ENCODE measurements at places on chromosomes 6 and 20.

GRCh38 chr20:49913399-49914047 is 1.8 kb downstream of the SPATA2 start:
- peak; percentile 21 for DNase-seq

DNA sequence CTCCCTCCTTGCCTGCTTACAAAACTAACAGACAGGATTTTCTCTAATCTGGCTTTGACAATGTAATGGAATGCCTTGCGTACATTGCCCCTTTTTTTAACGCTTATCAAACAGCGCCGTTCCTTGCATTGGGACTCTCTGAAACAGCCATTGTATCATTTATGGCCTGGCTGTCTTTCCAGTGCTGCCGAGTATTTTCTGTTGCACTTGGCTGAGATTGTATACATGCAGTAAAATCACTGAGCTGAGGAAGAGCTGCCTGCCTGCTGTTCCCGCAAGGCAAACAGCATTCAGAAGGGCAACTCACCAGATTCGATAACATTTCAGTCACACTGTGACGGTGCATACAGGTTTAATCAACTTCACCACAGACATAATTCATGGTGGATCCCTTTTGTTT is 106.0 kb downstream of the SH3BGRL2 start:
- DNase-seq, result no peak

DNA sequence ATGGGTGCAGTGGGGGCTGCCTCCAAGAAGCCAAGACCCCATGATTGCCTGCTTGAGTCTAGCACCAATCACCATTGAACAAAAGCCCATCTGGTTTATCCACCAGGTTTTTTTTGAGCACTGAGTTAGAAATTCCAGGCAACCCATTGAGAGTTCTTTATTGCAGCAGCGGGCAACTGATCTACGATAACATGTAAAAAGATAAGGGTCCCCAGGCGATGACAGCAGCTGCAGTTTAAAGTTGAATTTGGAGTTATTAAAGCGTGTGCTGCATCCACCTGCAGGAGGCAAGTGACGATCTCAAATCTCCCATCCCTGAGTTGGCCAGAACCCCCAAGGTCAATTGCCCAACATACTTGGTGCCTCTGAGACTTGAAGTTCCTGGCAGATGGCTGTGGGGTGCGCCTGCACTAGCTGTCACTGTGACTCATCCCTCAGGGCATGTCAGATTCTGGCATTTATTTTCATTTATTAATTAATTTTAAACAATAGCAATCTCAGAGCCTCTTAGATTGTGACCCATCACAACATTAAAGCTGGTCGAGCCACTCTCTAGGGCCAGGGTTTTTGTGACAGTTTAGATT is 290.4 kb upstream of the SULF2 start:
- no peak for DNase-seq

GRCh38 chr6:144477856-144478255 is 192.7 kb downstream of the UTRN start:
- DNase-seq, result no peak

DNA sequence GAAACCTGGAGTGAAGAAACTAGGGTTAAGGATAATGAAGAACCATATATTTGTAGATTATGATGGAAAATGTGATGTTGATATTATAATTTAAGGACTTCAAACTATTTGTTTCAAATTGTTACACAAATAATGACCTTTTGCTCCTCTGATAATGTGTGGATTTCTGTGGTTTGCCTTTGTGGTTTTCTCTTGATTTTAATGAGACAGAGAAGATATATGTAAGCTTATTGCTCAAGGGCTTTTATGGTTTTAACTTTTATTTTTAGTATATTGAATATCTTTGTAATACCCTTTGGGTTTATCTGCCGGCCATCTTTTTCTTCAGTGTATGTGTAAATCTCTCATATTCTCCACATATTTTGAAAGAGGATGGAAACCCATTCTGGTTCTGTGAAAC is 362.3 kb downstream of the RIMS1 start:
- DNase-seq, result no peak

DNA sequence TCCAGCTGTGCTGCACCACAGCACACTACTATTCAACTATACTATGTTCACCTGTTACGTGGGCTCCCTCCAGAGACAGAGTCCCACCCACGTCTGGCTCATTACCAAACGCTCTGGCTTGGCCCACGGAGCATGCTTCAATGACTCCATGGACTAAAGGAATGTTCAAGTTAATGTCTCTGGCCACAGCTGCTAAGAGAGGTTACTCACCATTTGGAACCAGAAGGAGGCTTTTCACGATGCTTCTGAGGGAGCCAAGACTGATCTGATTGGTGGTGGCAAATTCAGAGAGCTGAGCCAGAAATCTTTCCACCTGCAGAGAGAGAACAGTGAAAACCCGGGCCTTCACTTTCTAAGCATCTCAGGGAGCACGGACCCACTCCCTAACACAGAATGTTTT is 15.6 kb downstream of the COMMD7 start:
- DNase-seq, result no peak

GRCh38 chr20:33689973-33690372 is 3.8 kb upstream of the E2F1 start:
- no peak for DNase-seq

GRCh38 chr6:38185244-38185643 is 365.7 kb downstream of the ZFAND3 start:
- DNase-seq, result no peak

- DNase-seq, result no peak
Observed at GRCh38 chr6:167779129-167779992, 47.4 kb upstream of the AFDN start.

DNA sequence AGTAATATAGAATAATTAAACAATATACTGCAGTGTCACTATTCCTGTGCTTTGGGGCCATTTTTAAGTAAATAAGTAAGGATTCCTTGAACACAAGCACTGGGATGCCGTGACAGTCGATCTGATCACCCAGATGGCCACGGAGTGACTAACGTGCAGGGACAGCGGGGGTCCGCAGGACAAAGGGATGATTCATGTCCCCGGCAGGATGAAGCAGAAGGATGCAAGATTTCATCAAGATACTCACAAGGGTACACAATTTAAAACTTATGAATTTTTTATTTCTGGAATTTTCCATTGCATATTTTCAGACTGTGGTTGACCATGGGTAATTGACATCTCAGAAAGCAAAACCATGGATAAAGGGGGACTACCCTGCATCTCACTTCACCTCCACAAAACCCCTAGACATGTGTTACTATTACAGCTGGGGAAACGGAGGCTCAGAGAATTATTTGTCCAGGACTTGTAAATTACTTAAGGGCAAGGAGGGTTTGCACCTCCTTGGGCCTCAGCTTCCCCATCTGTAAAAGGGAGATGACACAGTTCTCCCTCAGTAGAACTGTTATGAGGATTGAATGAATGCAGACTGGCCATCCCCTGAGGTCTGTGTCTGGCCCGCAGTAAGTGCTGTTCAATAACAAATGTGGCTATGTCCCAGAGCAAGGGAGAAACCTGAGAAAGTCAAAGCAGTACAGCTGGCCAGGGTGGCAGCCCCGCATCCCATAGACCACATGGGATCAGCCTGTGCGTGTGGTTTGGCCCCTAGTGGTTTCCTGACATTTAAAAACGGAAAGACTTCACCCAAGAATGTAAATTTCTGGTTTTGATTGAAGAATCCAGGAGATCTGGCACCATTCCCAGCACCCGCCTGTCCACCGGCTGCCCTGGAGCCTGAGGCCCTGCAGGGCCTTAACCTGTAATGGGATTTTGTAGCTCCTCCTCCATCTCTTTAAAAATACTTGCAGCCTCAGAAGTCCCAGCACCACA is 235.5 kb downstream of the BMP7 start:
- no peak for DNase-seq

GRCh38 chr6:75446241-75446880 is 47.2 kb downstream of the FILIP1 start:
- DNase-seq, result no peak

GRCh38 chr6:142935553-142936517 is 9.1 kb downstream of the HIVEP2 start:
- DNase-seq, result no peak

DNA sequence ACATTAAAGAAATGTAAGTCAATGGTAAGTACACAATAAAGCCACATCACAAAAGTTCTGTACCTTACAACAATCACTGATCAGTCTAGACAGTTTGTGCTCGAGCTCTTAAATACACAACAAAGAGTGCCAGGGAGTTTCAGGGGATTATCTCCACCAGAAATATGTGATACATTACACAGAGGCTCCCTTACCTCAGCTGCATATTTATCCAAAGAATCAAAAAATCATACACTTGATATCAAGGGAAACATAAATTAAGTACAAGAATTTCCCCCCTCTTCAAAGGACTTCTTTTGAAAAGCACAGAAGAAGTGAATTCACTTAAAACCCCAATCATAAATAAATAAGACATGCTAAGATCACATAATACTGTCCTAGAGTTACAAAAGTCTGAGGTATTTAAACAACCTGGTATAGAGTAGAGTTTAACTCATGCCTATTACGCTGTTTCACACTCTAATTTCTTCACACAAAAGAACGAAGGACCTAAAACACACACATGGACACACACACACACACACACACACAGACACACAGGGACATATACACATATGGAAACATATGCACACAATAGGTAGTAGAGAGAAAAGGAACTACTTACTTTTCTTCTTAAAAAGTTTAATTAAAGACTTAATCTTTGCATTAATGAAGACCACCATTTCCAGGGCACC is 528 bp downstream of the NHSL1 start:
- DNase-seq, result no peak

DNA sequence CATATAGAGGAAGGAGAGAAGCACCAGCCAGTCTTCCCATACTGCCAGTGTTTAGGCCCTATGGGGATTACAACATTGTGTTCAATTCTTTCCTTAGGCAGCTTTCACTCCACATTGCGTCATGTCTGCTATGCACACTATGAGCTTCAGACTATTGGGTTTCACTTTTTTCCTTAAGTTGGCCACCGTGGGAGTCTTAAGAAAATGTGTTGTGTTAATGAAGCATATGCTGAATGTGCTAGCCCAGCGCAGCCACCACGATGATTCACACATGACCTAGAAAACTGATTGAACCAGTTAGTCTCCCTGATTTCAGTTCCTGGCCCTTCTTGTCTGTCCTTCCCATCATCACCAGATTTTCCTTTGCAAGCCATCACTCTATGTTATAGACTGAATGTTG is 21.5 kb downstream of the TUBB2B start:
- DNase-seq, result no peak

- no peak for DNase-seq
Observed at GRCh38 chr6:158357570-158358216, 45.4 kb downstream of the TULP4 start.

DNA sequence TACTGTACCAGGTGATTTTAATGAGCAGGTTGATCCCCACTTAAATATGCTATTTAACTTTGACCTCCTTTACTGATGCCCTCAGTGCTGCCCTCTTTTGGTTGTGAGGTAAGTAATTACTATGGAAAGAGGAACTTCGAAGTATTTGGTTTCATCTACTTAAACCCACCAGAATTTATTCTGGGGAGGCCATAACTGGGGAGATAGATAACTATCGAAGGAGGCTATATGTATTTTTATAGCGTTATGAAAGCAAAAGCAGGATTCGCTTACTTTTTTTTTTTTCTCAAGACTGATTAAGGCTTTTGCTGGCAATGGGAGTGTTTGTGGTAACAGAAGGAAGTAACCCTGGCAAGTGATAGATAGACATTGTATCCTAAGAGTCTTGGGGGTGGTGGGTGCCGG is 168.9 kb upstream of the CENPW start:
- no peak for DNase-seq

DNA sequence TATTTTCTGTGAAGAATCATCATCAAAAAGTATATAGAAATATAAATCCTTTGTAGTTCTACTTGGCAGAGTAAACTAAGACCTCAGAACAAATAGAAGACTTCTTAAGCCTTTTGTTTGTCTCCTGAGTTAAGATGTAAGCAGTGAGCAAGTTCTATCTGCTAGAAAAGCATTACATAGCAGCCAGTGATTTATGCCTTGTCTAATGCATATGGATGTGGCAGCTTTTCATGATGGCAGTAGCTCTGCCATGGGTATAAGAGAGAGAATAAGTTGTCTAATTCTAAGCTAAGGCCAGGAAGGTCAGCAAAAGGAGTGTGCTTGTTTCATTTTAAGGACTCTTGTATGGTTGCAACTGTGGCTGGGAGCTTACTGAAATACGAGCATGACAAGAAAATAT is 920.2 kb downstream of the GRIK2 start:
- DNase-seq, result no peak

DNA sequence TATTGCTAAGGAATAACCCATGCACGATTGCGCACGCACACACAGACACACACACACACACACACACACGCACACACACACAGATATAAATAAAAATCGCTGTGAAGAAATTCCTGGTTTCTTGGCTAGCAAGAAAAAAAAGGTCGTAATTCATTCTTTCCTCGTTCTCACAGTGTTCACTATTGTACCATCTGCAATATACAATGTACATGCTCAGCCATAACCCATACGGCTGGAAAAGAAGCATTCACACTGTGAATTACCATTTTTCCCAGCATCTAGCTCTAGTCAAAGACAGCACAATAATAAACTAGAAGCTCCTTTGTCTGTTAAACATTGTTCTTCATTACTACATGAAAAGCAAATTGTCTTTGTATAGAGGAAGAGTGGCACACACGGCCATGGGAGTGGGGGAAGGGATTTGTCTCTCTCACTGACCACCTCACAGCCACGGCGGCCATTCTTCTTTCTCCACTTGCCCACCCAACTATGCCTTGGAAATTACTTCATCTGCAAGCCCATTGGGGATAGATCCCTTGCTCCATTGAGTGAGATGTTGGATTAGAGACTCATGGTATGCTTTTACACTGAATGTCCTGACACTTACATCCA is 115.3 kb upstream of the ID4 start:
- DNase-seq, result no peak

GRCh38 chr6:133456439-133456838 is 215.3 kb downstream of the EYA4 start:
- no peak for DNase-seq

DNA sequence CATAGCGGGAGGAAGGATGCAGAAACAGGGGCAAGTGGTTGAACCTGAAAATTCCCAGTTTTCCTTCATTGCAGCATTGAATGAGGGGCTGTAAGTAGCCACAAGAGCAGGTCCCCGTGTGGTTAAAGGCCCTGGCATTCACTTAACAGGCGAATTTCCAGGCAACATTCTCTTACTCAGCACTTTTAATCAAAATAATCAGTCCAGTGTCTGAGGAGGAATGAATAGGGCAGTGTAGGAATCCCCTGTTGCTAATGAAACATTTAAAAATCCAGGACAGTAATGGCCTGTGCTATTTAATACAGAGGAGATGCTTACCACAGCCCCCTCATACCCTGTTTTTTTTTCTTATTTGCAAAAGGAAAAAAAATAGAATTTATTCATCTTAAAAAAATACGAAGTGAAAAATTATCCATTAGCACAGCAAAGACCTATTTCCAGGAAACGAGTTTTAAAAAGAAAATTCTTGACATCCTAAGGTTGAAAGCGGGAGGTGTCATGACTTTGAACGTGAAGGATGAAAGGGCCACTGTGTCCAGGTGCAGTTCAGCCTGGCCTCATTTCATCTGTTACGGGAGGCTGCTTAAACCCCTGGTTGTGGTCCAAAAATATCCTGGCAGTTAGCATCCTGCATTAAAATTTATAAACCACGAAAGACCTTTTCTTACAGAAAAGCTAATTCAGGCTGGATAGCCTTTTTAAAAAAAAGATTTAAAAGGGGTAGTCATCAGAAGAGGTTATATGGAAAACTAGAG is 20.2 kb downstream of the MYLK4 start:
- no peak for DNase-seq
